Heart right ventricle (tissue), 16 donors: ENCODE measurements at places on chromosomes 13 and 19. TPM values are rescaled to one million over a fixed set of nuclear protein-coding genes. Genes with fewer than 3 reads are reported as not detected.

DNA sequence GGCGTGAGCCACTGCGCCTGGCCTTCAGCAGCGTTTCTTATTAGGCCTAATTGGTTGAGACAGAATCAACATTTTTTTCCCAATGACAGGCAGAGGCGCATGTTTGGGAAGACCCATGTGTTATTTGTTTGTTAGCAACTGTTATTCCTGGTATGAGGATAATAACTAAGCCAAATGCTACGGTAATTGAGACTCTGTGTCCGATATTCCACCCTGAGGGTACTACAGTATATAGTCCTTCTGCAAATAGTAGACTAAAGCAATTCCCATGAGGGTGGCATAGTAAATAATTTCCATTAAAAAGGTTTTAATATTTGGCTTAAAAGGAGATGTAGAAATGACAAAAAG lies 18.4 kb upstream of the CCL25 start:
- DNase-seq = no peak

- no peak for DNase-seq
Measured at GRCh38 chr13:39840201-39840600, 184.7 kb downstream of the COG6 start.

- peak; percentile 89 for DNase-seq
Measured at GRCh38 chr19:13164343-13165161, 14.3 kb downstream of the IER2 start.

GRCh38 chr19:44740351-44740824 lies 8.1 kb upstream of the BCL3 start:
- DNase-seq = no peak

- DNase-seq = no peak
Measured at GRCh38 chr13:76829572-76830327, 56.5 kb downstream of the KCTD12 start.

GRCh38 chr13:43304945-43305344 lies 281.6 kb downstream of the DNAJC15 start:
- DNase-seq = no peak

The PRKCSH gene
- 84.3 TPM for polyA plus RNA-seq

The ADGRE3 gene
- polyA plus RNA-seq = not detected
